ENCODE measurements at places on chromosomes 3 and 15.
A peak's percentile ranks its signal among the peaks of the same experiment; 100 is the strongest.

DNA sequence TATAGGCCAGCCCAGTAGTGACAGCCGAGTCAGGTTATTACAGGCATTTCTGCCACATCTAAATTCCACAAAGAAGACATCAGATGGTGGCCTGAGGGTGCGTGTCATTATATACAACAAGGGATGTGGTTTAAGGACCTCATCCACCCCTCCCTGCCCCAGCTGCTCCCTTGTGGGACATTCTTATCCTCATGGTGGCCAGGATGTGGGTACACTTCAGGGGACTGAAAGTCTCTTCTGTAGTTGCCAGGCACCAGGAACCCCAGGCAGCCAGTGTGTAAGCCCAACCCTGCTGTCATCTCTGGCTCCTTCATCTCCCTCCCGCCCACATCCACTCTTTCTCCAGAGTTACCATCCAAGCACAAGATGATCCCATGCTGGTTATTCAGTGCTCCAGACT, 224.9 kb upstream of the TOPAZ1 start:
- no peak for DNase-seq

DNA sequence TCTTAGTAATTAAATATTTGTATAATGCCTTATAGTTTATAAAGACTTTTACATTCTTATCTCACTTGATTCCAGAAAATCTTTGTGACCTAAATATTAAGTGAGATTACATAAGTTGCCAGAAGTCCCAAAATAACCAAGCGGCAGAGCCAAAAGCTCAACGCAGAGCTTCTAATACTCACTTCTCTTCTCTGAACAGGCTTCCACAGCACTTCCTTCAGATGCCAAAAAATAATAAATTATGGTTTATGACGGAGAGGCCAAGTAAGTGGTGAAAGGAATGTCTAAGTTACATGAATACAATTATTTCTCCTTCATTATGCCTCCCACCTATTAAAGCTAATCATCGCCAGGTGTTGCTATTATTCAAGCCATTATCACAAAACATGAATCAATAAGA, 110.3 kb downstream of the GBE1 start:
- no peak for DNase-seq

GRCh38 chr3:24185738-24186384, 240.8 kb downstream of the NR1D2 start:
- no peak for DNase-seq

GRCh38 chr3:184350618-184351017, 10.8 kb downstream of the CLCN2 start:
- no peak for DNase-seq

- no peak for DNase-seq
Measured at GRCh38 chr3:113628788-113629187, 67.7 kb downstream of the USF3 start.

- no peak for DNase-seq
Measured at GRCh38 chr15:91140601-91141000, 40.5 kb downstream of the SV2B start.

- peak; percentile 14 for DNase-seq
Measured at GRCh38 chr3:148158210-148158609, 539.5 kb upstream of the AGTR1 start.

DNA sequence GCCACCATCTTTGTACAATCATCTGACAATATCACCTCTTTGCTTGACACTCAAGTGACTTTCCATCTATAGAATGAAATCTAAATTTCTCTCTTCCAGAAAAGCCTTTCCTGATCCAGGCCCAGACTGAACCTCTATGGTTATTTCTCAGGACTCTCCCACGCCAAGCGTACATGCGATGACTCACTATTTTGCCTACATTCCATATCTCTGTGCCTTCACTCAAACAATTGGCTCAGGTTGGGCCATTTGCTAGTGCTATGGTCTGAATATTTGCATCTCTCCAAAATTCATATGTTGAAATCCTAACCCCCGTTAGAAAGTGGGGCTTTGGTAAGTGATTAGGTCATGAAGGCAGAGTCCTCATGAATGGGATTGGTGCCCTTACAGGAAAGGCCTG, 43.9 kb downstream of the ST3GAL6 start:
- DNase-seq = no peak

DNA sequence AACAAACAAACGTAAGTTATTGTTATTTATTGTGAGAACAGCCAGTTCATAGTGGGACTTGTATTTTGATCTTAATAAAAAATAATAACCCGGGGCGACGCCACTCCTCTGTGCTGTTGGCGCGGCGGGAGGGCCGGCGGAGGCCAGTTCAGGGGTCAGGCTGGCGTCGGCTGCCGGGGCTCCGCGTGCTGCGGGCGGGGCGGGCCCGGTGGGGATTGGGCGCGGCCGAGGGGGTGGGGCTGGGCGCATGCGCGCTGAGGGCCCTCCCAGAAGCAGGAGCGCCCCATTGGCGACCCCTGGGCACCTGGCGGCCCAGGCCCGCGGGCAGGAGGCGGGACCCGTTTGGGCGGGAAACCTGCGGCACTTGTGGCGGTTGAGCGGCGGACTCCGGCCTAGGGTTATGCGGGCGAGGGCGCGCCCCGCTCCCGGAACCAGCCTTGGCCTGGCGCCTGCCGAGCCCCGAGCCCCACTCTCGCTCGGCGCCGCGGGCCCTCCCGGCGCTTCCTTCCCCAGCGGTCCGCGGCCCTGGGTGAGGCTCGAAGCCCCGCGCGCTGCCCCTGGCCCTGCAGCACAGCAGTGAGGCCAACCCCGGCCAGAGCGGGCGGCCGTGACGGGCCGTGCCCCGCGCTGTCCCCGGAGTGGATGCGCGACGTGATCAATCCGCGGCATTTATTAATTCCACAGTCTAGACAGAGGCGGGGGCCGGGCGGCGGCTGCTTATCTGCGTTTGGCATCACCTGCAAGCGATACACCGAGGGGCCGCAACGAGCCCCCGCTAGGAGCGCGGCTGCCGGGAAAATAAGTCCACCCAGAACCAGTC, 6.0 kb downstream of the ISL2 start:
- no peak for DNase-seq

- DNase-seq = no peak
Measured at GRCh38 chr15:58517682-58518525, 86.1 kb downstream of the LIPC start.

DNA sequence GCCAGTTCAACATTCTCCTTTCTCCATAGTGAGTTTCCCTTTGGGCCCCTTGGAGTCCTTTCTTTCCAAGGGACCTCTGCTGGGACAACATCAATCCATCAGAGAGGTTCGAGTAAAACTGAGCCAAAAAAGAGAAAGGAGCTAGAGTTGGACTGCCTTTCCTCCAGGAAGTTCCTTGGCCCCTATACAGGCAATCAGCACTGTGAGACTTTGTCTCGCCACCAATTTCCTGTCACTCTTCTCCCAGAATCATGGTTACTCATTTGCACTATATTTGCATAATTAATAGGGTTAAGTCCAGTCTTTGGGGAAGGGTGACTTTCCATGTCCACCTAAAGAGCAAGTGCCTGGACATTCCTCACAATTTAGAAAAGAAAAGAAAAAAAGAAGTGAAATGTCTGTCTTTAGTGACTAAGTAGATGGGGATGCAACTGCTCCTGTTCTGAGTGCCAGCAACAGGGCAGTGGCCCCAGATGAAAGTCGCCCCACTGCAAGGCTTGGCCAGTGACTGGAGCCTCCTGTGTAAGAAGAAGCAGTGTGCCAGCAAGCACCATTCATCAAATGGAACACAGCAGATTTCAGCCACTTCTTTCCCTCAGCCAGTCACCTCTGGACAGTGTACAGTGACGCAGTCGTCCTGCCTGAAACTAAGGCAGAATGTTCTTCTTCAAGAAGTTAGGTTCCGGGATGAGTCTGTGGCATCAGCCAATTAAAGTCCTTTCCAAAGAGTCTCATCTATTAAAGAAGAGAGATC, 91.6 kb downstream of the FSIP1 start:
- no peak for DNase-seq

DNA sequence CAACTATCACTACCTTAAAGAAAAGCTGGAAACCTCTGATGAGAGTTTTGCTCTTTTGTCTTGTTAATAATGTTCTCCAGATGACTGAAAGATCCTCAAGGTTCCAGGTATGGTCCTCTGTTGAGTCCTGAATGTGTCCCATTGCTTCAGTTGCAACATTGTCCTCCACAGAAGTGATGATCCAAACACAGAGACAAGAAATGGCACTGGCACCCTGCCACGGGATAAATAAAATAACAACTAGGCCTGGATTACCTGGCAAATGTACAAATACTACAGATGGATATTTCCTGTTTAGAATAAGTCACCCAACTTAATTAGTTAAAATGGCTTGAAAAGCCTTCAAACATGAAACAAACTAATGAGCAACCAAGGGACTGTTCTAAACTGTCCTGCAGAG, 58.3 kb downstream of the EIF3J start:
- DNase-seq = no peak

DNA sequence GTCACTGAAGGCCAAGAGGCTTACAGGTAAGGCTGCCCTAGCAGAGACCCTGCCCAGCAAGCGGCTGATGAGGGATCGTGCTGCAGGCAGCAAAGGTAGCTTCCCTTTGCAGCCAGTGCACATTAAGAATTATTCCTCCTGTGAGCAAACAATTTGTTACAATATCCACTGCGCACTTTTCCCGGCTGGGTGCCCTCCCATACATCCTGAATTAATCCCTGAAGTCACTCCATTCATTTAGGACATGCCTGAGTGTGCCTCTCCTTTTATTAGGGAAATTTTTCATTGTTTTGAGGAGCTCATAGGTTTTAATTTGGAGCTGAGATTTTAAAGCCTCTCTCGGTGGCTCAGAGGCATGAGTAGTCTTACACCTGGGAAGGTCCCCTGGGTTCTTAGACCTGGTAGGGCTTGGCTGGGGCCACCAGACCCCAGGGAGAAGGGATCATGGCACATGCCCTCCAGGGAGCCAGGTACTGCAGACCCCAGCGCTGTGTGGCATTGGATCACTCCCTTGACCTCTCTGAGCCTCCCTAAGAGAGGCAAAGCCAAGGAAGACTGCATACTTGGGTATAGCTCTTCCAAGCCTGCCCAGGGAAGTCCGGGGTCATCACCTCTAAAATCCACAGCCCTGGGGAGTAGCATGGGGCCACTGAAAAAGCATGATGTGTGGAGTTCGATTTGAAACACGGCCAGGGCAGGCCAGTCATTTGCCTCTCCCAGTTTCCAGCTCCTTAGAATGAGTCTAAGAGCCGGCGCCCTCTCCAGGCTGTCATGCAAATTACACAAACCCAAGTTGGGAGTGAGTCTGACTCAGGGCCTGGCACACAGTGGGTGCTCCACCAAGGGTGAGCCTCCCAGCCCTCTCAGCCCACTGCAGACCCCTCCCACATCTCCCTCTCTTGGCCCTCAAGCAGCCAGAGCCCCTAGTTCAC, 151.9 kb upstream of the LINGO1 start:
- DNase-seq = no peak

DNA sequence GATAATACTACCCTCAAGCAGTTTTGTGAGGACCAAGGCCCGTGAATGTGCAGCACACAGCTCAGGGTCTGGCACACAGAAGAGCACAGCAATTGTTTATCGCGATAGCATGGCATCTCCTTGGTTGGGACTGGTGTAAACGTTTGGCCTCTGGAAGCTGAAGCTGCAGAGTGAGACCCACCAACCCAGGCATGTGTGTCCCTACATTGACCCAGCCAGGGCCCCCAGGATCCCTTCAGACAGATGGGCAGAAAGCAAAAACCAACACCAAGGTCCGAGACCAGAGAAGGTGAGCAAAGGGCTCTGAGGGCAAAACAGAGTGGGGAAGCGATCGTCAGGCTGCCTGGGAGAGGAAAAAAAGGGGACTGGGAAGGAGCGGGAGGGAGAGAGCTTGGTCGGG, 12.6 kb upstream of the PSTPIP1 start:
- no peak for DNase-seq

DNA sequence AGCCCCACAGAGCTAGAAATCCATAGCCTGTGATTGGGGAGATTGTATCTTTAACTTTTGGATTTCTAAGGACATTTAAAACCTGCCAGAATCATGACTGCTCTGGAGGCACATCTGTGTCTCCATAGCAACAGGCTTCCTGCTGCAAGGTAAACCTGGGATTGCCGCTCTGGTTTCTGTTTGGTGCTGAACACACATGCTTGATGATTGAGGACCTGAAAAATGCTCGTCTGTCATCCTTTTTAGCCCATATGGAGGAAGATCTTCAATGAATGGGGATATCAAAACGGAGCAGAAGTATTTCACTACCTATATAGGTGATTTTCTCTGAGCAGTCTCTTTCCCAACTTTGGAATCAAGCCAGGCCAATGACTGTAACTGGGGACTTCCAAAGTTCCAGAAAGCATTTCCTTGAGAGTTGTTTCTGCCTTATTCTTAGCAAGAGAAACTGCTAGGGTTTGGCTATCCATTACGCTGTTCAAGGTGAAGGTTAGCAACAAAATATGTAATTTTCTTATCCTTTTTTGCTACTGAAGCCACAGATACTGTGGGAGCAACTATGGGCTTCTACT, 96.5 kb upstream of the TNIK start:
- DNase-seq = no peak

DNA sequence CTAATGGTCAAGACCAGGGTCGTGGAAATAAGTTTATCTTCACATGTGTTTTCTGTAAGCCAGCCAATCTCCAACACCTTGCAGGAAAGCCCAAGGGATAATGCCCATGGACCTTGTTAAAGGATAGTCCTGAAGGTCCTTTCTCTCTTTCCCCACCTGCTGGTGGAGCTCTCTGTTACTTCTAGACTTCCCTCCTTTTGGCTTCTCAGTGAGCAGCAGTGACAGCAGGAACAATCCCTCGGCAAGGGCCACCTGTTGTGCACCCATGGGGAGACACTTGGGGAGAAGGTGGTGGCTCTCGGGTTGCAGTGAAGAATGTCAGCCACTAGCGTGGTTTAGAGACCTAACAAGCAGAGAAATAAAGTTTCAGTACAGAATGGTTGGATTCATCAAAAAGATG, 84.0 kb upstream of the OSBPL11 start:
- no peak for DNase-seq

GRCh38 chr3:62220616-62221015, 152.7 kb downstream of the FEZF2 start:
- no peak for DNase-seq

- DNase-seq = no peak
Measured at GRCh38 chr3:97138914-97139541, 324.6 kb downstream of the EPHA6 start.

GRCh38 chr3:32873531-32874130, 55.8 kb downstream of the TRIM71 start:
- DNase-seq = no peak

DNA sequence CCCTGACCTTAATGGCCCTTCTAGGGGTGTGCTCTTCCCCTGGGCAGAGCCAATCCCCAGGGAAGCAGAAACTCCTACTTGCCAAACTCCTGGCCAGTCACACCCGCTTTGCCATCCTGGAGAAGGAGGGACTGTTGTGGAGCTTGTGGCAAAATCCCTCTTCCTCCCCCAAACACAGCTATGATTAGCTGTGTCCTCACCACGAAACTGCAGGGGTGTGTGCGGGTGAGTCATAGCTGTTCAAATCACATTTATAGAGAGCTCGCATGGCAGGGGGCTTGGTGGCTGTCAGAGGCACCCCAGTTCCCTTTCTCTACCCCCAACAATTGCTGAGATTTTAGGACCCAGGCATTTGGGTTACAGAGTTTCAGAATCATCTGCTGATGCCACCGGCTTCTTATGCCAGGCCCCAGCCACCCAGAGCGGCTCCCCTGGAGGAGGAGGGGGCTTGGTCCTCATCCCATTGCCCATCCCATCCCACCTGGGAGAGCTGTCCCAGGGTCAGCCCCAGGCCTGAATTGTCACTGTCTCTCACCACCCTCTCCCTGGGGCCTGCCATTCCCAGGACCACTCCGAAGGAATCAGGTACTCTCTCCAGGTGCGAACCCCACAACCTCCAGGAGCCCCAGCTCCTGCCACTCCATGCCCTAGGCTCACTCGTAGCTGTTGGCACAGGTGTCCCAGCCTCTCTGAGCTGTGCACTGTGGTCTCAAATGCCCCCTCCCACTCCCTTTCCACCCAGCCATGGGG, 28.8 kb upstream of the MAGEF1 start:
- DNase-seq = no peak
